Uterus (tissue), 4 donors: ENCODE measurements at places on chromosomes 2 and 18.

DNA sequence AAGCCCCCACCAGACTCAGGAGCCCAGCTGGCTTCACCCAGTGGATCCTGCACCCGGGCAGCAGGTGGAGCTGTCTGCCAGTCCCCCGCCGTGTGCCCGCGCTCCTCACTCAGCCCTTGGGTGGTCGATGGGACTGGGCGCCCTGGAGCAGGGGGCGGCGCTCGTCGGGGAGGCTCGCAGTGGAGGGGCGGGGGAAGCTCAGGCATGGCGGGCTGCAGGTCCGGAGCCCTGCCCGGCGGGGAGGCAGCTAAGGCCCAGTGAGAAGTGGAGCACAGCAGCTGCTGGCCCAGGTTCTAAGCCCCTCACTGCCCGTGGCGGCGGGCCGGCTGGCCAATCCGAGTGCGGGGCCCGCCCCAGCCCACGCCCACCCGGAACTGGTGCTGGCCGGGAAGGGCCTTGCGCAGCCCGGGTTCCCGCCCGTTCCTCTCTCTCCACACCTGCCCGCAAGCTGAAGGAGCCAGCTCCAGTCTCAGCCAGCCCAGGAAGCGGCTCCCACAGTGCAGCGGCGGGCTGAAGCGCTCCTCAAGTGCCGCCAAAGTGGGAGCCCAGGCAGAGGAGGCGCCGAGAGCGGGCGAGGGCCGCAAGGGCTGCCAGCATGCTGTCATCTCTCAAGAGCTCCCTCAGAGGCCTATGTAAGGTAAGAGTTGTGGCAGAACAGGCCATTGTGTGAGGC, 1307.8 kb upstream of the TMEFF2 start:
- no peak for DNase-seq

- peak; percentile 38 for DNase-seq
Measured at GRCh38 chr2:157875641-157876065, 477 bp downstream of the ACVR1 start.

- no peak for DNase-seq
Measured at GRCh38 chr2:133360882-133361281, 207.4 kb downstream of the NCKAP5 start.

DNA sequence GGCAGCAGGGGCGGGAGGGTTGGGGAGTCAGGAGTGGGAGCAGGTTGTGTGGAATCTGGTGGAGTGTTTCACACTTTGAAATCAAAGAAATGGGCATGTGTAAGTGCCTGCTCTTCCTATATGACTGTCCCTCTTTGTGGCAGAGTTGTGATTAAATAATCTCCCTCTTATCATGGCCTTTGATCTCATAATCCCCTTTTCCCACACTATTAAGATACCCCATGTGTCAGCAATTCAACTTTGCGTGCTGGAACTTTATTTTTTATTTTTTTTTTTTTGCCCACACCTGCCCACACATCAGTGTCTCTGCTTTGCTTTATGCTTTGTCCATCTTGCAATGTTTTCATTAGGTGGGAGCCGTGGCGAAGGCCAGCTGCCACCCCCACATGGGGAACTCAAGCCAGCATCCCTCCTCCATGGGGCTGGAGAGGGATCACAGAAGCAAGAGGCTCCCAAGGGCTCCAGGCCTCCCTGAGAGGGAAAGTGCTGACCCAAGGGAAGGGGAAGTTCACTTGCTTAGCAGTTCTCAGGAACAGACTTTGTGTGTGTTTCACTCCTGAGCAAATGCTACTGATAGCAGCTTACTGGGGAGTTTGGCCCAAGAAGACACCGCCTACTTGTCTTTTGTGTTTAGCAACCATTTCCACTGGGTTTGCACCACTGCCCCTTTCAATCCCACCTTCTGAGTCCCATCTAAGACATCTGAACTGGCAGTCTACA, 243.4 kb downstream of the BCL11A start:
- no peak for DNase-seq

GRCh38 chr18:70165936-70166335, 39.6 kb downstream of the RTTN start:
- no peak for DNase-seq

DNA sequence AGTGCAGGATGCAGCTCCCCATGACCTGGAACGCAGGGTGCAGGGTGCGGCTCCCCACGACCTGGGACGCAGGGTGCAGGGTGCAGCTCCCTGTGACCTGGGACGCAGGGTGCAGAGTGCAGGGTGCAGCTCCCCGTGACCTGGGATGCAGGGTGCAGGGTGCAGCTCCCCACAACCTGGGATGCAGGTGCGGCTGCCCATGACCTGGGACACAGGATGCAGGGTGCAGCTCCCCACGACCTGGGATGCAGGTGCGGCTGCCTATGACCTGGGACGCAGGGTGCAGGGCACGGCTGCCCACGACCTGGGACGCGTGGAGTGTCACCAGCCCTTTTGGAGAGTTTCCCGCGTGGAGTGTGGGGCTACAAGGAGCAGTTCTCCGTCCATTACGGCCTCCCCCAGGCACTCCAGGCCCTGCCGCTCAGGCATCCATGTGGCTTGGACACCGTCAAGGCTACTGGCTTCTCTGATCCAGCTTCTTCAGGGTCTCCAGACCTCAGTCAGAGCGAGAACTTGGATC, 38.7 kb downstream of the PXDN start:
- DNase-seq = no peak

DNA sequence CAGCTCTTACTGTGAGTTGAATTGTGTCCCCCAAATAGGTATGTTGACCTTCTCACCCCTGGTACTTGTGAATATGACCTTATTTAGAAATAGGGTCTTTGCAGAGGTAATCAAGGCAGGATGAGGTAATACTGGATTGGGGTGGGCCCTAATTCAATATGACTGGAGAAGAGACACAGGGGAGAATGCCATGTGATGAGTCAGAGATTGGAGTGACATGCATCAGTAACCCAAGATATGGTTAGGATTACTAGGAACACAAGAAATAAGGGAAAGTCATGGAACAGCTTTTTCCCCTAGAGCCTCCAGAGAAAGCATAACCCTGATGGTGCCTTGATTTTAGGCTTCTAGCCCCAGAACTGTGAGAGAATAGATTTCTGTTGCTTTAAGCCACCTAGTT, 37.0 kb upstream of the ATP5MC3 start:
- no peak for DNase-seq

- DNase-seq = peak; percentile 6
Measured at GRCh38 chr2:42978887-42979415, 186.6 kb upstream of the HAAO start.

GRCh38 chr2:3492951-3493614, 26.2 kb downstream of the ADI1 start:
- peak; percentile 88 for DNase-seq

DNA sequence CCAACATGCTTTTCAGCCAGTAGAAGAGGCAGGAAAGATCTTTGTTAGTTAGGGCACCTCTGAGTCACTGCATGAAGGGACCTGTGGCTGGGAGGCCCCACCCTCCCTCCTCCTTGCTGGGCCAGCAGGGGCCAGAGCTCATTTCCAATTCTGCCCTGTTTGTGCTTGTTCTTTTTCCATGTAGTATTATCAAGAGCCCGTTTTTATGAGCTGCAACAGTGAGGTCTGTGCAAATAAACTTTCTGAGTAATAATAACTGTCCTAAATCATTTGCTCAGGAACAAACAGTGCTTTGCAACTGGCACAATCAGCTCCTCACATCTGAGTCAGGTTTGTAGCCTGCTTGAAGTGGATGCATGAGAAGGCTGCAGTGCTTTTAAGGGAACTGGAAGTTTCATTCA, 128.0 kb downstream of the ARL4C start:
- DNase-seq = no peak

GRCh38 chr18:74456349-74457042, 612 bp downstream of the DIPK1C start:
- DNase-seq = no peak

GRCh38 chr2:113021312-113021711, 16.1 kb downstream of the IL36A start:
- DNase-seq = no peak

GRCh38 chr2:125405816-125406215, 1250.1 kb upstream of the GYPC start:
- no peak for DNase-seq
